ENCODE measurements at places on chromosomes 1 and 21.

DNA sequence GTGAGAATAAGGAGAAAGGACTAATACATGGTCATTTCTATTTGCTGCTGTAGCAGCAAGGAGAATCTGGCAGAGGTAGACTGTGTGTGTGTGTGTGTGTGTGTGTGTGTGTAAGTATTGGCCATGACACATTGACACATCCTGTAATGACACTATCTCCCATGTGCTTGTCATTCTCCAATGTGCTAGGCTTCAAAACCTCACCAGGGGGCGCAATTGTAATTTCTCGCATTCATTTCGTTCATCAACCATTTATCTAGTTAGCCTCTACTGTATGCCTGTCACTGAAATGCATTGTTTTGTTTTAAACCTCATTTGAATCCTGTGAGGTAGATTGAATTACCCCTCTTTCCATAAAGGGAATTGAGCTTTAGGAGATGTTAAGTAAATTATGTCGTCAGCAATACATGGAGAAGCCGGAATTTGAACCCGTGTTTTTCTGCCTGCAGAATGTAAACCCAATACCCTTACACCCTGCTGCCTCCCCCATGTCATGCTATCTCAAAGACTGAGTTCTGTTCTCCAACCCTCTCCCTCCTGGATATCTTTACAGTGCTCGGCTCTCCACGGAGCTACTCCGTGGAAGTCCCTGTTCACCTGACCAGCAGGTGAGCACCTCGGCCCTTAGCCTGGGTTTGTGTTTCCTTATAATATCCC lies 100.8 kb downstream of the UCK2 start:
- DNase-seq: no peak

DNA sequence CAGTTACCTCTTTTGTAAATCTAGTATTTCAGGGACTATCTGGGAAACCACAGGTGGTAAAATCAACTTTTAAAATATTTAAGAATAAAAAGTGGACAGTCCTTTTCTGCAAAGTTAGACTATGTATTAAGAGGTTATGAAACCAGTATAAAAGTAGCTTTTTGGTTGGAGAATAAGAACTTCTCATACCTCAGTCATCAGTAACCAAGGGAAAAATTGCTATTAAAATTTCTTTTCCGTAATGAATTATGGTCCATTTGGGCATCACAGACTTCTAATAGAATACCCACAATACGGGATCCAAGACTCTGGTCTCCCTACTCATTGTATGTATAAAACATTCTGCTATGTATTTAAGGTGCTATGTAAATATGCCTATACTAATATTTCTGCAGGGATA lies 51.9 kb downstream of the ABL2 start:
- DNase-seq: no peak

DNA sequence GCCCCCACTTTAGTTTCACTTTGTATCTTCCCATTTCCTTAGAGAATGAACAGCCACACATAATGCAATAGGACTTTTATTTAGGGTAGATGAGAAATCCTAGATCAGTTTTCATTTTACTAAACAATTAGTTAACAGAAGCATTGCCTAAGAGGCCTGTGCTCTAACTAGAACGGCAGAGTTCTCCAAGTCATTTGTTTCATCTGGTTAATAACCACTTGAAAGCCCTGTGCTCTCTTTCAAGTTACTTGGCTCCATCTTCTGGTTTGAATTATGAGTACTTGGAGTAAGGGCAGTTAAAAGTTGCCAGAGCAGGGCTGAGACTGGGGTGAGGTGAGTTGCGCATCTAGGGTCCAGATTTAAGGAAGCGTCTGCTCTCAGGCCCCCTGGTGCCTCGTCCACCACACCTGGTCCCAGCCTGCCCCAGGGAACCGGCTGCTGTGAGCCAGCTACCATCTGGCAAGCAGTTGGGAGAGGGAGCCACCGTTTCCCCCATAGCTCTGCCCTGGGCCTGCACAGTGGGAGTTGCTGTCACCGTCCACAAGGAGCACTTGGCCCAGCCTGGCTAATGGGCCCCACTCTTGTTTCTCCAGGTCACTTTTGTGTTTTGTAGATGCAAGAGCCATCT lies 18.1 kb upstream of the SLC44A3 start:
- peak; percentile 53 for DNase-seq

GRCh38 chr21:32977216-32977615 lies 48.5 kb upstream of the OLIG2 start:
- no peak for DNase-seq

DNA sequence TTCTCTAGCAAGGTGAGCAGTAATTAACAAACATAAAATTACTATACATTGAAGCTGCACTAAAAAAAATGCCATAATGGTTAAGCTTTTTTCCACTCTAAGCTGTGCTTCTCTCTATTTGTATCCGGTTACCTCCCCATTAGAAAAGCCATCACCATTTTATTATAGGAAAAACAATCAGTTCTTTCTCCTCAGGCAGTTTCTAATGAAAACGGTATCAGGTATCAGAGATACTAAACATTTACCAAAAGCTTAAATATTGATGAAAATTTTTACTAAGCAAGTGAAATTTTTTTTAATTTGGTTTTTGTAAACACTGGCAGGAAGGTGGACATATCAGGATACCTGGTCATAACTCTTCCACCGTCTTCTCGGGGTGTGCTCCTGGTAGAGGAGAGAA lies 14.2 kb downstream of the NTPCR start:
- DNase-seq: no peak

- DNase-seq: no peak
Measured at GRCh38 chr1:180911640-180912191, 981 bp upstream of the KIAA1614 start.

- DNase-seq: no peak
Measured at GRCh38 chr1:39620659-39621165, 18.7 kb downstream of the HEYL start.

- DNase-seq: no peak
Measured at GRCh38 chr1:220123889-220124288, 30.0 kb downstream of the IARS2 start.

- no peak for DNase-seq
Measured at GRCh38 chr1:84406346-84406861, 8.1 kb downstream of the DNASE2B start.

DNA sequence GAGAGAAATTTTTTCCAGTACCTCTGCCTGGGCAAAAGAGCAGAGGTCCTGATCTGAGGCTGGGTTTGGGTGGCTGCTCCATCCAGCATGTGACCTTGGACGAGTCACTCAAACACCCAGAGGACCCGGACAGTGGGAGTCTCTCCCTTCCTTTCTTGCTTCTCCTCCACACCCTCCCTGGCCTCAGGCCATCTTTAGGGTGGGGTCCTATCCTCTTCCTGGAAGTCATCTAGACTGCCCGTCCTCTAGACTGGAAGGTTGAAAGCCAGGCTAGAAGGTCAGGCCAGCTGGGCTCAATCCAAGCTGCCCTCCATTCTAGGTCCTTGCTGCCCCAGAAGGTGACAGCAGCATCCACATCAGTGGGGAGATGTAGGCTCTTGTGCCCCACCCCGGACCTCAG lies 599.5 kb downstream of the MATN1 start:
- no peak for DNase-seq

DNA sequence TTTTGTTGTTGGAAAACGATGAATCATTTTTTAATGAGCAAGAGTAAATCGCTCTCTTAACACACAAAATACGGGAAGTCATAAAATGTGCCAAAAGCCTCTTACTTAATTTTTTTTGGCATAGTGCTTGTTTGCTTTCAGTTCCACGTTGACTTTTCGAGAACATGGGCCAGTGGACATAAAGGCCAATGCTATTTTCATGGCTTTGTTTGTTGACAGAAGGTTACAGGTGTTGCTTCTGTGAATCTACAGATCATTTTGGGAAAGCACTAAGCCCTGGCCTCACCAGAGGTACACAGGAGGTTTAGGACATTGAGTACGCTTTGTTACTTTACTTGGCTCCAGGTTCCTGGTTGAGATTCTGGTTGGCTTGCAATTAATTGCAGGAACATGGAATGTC lies 199.4 kb upstream of the HMCN1 start:
- no peak for DNase-seq

DNA sequence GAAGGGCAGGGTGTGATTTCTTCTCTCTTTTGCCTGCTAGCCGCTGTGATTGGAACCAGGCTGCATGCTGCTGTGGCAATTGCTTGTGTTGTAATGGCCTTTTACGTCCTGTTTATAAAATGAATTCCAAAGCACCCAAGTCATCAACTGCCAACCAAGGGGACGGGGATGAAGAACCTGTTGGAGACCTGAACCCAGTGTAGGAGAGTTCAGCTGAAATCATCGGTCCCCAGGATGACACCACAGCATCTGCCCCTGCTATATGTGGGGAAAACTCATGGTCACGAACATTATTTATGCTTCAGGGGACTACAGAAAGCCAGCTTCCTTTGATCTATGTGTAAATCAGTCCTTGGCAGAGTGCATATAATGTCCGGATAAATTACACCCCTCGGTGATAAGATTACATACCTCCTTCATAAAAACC lies 3.8 kb downstream of the TMEM167B start:
- DNase-seq: no peak

DNA sequence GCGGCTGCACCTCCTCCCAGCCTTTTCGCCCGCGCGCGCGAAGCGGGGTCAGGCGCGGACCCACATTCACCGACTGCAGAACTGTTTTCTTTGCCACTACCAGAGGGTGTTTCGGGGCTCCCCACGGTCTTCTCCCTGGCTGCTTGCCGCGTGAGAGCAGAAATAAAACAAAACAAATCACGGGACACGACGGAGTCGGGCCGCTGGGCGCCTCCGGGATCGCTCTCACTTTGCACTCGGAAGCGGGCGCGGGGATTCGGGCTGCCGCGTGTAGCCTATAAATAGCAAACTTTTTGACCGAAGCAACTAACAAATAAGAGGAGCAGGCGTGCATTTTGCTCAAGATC lies 412.3 kb upstream of the ESRRG start:
- no peak for DNase-seq

- no peak for DNase-seq
Measured at GRCh38 chr1:223330466-223330865, 33.5 kb downstream of the SUSD4 start.

GRCh38 chr1:13722808-13723360 lies 22.9 kb downstream of the PRDM2 start:
- DNase-seq: no peak
